Vagina (tissue), 2 donors: ENCODE measurements at places on chromosomes 16 and 17.

DNA sequence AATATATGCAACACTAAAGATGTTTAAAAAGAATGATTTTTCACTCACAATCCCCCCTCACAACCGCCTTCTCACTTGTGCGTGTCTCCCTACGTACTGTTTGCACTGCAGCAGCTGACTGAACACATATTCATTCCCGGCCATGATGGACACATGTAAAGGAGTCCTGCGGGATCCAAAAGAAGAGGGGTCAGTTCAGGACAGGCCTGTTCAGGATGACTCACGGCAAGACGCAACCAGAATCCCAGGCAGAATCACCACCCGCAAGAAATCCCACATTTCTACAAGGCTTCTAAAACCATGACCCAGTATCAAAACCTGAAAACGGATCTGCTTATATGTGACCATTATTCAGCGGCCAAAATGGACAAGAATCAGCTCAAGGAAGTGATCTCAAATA lies 52.3 kb downstream of the CYB5D2 start:
- DNase-seq: no peak

DNA sequence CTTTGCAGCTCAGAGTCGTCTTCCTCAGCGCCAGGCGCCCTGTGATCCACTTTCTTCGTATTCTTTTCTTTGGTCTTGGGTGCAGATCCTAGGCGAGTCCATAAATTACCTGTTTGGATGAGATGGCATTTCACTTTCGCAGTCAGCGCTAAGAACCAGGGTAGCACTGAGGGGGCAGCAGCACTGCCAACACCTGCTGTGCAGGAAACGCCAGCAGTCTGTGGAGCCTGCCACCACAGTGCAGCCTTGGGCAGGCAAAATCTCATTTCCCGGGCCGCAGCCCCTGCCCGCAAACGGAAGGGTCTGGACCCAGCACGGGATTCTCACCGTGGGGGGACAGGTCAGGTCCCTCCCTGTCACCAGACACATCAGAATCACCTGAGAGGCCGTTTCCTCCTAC lies 12.2 kb upstream of the ITGAE start:
- DNase-seq: no peak

- DNase-seq: no peak
Observed at GRCh38 chr17:48004983-48005382, 32.6 kb downstream of the COPZ2 start.

DNA sequence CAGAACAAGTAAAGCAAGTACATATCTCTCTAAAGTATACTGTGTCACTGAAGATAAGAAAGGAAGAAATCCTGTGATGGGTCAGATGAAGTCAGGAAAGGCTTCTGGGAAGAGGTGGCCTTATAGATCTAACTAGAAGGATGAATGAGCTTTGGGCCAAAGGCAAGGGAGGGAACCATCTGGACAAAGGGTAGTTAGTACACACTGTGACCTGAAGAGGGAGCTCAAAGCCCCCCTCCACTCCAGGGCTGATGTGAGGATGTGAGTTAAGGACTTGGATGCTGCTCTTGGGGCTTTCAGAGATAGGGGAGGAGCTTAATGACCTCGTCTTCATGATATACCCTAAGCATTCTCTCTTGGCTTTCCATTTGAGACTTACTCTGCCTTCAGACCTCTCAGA lies 185.3 kb upstream of the CACNG3 start:
- DNase-seq: no peak

- DNase-seq: no peak
Observed at GRCh38 chr16:82201926-82202325, 31.9 kb upstream of the MPHOSPH6 start.

DNA sequence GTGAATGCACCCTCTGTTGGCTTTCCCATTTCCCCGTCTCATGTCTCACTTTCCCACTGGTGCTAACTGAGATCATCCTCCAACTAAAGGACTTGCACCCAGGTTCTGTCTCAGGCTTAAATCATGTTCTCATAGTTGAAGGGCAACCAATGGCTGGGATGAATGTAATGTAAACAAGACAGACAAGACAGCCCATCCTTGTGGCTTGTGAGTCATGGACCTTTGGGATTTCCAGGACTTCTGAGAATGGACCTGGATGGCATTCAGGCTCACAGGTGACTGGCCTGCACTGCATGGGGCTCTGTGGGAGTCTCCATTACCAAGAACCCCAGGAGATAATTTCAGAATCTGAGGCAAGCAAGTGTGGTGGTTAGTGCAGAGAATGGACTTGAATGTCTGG lies 347.5 kb downstream of the HAPSTR1 start:
- DNase-seq: no peak

DNA sequence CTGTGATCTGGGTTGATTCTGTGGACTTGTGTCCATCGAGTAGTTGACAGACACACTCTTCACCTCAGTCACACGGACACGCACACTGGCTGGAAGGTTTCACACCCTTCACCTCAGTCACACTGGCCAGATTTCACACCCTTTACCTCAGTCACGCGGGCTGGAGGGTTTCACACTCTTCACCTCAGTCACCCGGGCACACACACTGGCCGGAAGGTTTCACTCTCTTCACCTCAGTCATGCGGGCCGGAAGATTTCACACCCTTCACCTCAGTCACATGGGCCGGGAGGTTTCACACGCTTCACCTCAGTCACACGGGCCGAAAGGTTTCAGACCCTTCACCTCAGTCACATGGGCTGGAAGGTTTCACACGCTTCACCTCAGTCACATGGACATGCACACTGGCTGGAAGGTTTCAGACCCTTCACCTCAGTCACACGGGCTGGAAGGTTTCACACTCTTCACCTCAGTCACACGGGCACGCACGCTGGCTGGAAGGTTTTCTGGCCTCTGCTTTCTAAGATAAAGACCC lies 96.2 kb downstream of the PGS1 start:
- no peak for DNase-seq

- no peak for DNase-seq
Observed at GRCh38 chr16:28161626-28162025, 50.1 kb downstream of the XPO6 start.

- no peak for DNase-seq
Observed at GRCh38 chr17:10295728-10296343, 77.0 kb downstream of the MYH13 start.

GRCh38 chr16:55001931-55002330 lies 71.3 kb downstream of the IRX5 start:
- DNase-seq: no peak

- no peak for DNase-seq
Observed at GRCh38 chr17:66429680-66430079, 127.3 kb downstream of the PRKCA start.

DNA sequence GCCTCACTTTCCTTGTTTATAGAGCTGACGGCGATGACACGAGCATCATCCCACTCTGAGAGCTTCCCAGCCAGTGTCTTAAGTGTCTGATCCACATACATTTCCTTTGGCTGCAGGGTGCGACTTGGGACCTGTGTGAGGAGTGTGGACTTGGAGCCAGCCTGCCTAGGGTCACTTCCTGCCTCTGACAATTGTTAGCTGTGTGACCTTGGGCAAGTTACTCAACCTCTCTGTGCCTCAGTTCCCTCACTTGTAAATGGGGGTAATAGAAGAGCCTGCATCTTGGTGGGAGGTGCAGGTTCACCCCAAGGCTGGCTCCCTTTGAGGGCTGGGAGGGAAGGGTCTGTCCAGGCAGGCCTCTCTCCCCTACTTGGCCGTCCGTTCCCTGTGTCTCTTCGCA lies 27.4 kb upstream of the GSE1 start:
- DNase-seq: no peak

GRCh38 chr16:86297866-86298757 lies 212.2 kb upstream of the FOXF1 start:
- no peak for DNase-seq

DNA sequence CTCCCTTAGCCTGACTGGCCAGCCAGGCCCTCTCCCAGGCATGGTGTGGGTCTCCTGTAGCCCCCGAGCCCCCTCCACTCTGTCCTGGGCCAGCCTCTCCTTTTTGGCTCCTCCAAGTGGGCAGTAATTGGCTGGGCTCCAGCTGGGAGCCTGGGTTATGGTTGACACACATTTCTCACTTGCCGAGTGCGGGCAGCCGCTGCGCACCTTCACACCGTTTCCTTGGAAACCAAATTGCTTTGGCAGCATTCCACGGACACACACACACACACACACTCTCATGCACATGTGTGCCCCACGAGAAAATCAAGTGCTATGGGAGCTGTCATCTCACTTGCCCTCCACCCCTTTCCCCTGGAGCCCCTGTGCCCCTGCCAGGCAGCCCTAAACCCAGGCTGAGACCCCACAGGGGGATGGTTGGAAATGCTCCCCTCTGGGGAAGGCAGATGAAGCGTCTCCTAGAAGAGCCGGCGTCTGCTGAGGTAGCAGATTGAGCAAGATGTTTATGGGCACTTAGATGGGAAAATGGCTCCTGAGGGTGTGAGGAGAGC lies 402.7 kb upstream of the TNRC6C start:
- DNase-seq: no peak

- DNase-seq: no peak
Observed at GRCh38 chr17:79655672-79656290, 44.9 kb upstream of the RBFOX3 start.

DNA sequence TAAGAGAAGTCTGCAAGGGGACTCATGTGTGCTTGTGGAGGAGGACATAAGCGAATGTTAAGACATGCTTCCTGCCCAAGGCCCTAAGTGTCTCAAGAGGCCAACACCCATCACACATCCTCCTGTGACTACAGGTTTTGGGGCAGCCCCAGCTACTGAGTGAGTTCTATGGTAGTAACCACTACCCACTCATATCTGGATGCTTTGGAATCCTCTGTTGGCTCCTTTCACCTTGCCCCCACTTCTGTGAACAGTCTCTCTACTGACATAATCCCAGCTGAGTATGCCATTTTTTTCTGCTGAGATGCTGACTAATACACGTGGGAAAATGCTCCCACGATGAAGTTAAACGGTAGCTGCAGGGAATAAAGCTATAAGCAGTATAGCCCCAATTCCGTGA lies 153.5 kb downstream of the VPS53 start:
- DNase-seq: no peak

- no peak for DNase-seq
Observed at GRCh38 chr16:86716649-86717048, 138.3 kb downstream of the FOXL1 start.

DNA sequence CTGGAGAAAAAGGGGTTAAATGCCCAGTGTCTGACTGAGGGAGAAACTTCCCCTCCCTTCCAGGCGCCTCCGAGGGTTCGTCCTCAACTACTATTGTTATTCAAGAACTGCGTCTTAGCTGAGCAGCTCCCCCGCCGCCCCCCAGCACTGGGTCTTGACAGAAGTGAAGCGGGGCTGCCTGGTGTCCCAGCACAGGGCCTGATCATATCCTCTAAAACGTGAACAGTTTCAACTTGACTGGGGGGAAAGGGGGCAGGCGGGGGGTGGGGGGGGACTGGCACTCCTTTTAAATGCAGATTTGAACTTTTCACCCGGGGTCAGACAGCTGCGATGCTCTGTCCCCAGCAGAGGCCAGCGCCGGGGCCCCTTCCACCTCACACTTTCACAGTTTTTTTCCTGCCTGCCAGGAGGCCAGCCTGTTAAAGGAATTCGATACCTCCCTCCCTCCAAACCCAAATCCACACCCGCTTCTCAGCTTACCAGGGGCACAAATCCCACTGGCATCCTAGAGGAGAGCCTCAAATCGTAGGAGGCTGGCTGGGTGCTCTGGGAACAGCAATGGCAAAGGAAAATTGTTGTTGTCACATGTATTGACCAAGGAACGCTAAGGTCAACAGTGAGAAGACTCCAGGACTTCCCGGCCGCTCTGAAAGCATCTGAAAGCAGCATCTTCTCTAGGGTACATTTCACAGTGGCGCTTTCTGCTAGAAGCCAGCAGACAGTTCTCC lies 14.5 kb downstream of the ZFHX3 start:
- DNase-seq: no peak

DNA sequence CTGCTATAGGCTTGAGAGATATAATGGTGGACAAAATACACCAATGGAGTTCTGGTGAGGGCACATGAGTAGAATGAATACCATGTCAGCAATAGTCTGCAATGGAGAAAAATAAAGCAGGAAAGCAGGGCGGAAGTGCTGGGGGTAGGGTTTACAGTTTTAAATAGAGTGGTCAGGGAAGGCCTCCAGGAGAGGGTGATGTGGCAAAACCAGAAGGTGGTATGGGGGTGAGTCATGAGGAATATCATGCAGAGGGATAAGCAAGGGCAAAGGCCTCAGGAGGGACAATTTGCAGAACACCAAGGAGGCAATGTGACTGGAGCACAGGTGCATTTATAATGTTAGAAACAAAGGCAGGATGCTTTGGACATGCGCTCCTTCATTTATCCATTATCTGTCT lies 102.0 kb downstream of the ITFG1 start:
- DNase-seq: no peak

DNA sequence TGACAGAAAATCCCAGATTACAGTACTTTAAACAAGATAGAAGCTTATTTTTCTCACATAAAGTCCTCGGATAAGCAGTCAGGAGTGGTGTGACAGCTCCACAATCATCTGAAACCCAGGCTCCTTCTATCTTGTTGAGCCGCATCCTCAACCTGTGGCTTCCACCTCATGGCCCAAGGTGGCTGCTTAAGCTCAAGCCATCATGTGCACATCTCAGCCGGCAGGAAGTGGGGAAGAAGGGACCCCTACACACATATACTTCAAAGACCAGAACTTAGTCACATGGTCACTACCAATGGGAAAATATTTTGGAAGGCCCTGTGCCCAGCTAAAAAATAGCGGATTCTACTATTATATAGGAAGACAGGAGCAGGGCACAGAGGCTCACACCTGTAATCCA lies 11.0 kb upstream of the FBXO47 start:
- no peak for DNase-seq

- DNase-seq: no peak
Observed at GRCh38 chr17:17348872-17349723, 45.9 kb downstream of the NT5M start.

DNA sequence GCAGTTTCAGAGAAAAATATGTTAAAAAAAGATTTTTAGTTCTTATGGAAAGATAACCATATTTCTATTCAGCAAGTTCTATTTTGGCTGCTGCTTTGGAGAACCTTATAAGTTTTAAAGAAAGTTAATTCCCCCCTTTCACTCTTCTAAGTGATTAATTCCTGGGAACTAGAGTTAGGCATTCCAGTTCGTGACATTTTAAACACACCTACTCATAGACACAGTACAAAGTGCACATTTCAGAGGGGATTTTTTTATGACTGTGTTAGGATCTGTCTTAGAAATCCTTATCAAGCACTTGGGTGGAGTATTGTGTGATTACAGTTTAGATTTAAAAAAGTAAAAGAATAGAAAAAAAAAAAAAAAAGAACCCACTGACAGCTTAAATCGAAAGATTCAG lies 3.5 kb upstream of the CDH11 start:
- no peak for DNase-seq

GRCh38 chr17:18315562-18315922 lies 449 bp downstream of the SMCR8 start:
- DNase-seq: no peak

GRCh38 chr16:83458612-83459011 lies 349.2 kb upstream of the HSBP1 start:
- no peak for DNase-seq

DNA sequence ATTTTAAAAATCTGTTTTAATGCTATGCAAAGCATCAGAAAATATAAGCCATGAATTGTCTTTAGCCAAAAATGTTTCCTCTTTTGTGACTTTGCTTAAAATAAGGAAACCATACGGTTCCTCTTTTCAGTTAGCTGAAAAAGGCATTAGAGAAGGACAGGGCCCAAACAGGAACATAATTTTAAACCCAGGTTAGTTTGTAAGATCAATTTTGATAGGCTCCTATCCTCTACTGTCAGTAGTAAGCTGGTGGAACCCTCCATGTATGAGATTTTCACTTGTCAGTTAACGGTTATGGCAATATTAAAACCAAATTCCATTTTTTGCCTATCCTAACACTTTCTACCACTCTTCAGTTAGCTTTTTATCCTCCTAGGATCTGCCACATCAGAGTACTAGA lies 4.3 kb downstream of the EVI2B start:
- no peak for DNase-seq

GRCh38 chr17:60908324-60908723 lies 230.7 kb downstream of the BCAS3 start:
- no peak for DNase-seq
